Stimulated activated CD4-positive, alpha-beta T cell treated with anti-CD3 and anti-CD28 coated beads, Interleukin-4, amount 100 ng/mL, for 1 hour (primary cell): ENCODE measurements at places on chromosomes 1 and 21.
A peak's percentile ranks its signal among the peaks of the same experiment; 100 is the strongest.

DNA sequence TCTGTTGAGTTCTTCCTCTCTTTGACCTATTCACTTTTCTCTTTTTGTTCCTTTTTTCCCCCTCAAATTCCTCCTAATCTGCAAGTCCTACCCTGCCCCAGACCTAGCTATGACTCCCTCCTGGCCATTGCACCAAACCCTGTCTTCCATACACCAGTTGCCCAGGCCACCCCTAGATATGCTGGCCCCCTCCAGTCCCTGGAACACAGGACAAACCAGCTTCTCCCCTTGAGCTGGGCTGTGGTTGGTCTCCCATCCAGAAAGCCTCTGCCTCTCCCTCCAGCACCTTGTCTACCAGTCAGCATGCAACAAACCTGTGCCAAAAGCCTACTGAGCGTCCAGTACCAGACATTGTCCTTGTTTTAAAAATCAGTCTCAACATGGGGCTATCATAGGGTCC, 59.4 kb downstream of the ELK4 start:
- DNase-seq = no peak

- DNase-seq = no peak
Measured at GRCh38 chr1:62382658-62382955, 54.2 kb upstream of the USP1 start.

DNA sequence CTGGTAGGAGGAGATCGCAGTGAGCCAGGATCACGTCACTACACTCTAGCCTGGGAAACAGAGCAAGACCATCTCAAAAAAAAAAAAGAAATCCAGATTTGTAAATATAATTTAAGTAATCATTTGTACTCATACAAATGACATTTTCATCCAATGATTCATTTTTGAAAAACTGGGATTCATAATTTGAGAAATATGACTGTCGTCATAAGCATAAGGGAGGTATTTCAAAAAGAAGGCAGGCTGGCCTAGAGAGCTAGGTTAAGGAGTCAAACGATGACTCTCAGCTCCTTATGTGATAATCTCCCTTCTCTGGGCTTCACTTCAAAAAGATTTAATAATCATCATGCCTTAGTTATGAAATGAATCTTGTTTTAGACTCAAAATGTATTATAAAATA, 2.3 kb downstream of the GART start:
- no peak for DNase-seq

GRCh38 chr1:155320252-155320651, 442 bp upstream of the RUSC1 start:
- DNase-seq = no peak

DNA sequence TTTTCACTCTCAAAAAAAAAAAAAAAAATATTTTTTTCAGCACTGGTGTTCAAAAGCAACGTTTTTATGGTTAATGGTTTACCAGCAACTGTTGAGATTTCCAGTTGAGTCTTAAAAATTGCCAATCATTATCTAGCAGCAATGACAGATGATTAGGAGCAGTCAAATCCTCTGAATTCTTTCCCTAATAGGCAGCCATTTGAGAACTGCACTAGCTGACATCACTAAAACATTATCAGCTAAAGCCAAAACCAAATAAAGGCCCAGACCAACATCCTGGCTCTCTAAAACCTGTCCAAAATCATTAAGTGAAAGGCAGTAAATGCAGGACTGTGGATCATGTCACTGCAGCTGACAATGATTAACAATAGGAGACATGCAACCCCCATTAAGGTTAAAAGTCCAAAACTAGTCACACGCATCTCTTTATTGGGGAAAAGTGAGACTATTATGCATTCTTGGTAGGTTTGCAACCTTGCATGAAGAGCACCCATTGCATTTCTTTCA, 14.0 kb downstream of the SFPQ start:
- DNase-seq = no peak

DNA sequence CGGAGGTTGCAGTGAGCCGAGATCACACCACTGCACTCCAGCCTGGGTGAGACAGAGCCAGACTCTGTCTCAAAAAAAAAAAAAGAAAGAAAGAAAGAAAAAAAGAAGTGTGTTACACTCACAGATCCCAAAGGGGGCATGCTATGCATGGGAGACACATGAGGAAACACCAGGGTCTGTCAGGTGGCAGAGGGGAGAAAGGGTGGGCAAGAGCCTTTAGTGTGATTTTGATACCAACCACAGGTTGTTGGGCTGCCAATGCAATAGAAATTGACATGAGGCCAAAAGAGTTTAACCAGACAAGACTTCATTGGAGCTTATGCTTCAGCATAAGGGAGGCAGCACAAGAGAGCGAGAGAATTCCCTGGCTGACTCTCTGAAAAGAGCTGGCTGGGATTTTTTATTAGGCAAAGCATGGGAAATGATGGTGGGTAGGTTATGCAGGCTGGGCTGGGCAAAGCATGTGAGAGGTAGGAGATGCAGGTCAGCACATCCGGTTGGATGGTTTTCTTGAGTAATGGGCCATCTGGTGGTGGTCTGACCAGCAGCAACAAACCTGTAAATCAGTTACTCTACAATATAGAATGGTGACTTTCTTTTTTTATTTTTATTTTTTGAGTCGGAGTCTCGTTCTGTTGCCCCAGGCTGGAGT, 11.7 kb upstream of the EXTL1 start:
- DNase-seq = no peak

DNA sequence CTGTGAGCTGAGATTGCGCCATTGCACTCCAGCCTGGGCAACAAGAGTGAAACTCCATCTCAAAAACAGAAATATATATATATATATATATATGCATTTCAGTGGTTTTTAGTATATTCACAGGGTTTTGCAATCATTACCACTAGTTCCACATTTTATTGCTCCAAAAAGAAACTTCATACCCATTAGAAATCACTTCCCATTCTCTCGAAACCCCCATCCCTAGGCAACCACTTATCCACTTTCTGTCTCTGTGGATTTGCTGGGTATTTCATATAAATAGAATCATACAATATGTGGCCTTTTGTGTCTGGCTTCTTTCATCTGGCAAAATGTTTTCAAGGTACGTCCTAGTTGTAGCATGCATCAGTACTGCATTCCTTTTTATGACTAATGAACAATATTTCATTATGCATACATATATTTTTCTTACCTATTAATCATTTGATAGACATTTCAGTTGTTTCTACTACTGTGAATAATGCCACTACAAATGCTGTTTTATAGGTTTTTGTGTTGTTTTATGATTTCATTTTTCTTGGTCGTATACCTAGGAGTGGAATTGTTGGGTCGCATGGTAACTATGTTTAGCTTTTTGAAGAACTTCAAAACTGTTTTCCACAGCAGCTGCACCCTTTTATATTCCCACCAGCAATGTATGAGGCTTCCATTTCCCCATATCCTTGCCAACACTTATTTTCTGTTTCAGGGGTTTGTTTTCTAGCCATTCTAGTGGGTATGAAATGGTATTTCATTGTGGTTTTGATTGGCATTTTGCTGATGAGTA, 95.9 kb downstream of the PHTF1 start:
- DNase-seq = no peak

DNA sequence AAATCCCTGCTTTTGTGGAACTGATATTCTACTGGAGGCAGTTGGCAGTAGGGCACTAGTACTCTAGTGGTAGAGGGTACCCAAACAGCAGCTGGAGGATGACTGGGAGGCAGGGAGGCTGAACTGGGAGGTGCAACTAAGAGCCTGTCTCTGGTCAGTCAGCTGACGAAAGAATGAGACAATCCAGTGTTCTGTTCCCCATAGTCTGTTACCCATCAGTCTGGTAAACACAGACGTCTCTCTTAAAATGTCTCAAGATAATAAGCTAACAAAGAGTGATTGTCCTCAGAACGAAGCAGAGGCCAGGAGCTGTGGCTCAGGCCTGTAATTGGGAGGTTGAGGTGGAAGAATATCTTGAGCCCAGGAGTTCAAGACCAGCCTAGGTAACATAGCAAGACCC, 30.4 kb downstream of the TFAP2E start:
- no peak for DNase-seq

DNA sequence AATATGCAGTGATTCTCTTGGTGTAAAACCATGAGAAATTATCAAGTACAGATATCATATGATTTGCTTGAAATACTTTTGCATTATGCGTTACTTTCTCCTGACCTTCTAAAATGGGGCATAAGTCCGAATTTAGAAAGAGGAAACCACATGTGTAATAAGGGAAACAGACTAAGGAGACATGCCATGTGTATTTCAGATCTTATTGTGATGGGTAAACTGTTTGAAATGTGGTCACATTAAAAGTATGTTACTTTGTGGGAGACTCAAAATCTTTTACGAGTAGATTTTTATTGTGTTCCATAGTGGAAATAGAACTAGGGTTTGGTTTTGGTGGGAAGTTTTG, 173.0 kb downstream of the NFIA start:
- DNase-seq = no peak

DNA sequence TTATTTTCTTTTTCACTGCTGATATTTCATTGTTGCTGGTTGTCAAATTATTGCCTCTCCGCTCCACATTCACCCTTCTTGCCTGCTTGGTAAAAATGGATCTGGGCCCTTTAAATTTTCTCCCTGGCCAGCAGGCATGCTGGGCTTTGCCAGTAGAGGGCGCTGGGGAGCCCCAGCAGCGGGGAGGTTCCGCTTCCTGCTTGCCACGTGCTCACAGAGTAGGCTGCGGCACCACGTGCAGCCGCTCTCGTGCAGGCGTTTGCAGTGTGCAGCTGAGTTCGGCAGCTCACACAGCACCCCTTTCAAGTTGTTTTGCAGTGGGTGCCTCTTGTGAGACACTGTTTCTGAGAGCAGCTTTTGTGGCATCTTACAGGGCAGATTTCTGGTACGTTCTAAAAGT, at the start of gene ACTL8:
Gene ACTL8 (plus strand): TSS at position 214 of the 400 bp plus-strand sequence. CDS start 67,676 bp downstream, outside the sequence.
- DNase-seq = no peak

DNA sequence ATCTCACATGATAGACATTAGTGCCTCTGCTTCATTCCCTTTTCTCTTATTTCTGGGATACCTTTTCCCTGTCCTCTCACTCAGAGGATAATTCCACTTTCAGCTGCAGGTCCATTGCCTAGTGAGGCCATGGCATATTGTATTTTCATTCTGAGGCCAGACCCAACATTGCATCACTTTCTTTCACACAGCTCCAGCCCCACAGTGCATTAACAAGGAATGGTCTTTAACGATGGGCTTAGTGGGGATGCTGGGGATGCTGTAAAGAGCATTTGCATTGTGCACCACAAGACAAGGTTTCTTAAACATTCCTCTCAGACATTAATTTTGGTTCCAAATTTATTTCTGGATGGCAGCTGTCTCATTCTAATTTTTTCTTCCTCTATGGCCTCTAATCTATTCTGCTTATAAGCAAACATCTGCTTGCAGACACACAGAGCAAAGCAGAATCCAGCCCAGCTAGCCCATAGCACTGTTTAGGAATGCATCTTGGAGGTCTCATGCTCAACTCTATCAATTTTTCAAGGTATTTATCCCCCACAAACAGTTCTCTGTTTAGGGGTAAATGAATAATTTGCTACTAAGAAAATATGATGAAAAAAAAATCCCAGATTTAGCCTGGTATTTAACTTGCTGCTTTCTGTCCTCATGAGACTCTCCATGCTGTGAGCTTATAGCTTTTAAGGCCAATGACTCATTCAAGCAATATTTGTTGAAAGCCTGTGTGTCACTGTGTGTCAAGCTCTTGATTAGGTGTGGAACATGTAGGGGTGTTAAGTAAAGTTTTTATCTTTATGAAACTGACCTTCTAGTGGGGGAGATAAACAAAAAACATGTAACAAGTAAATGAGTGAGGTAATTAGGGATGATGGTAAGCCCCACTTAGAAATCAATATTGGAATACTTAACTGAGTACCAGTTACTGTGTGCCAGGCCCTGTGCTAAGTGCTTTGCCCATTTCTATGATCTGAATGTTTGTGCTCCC, 44.5 kb upstream of the CCDC190 start:
- DNase-seq = no peak

GRCh38 chr1:111133866-111134265, 6.0 kb downstream of the DRAM2 start:
- DNase-seq = no peak

DNA sequence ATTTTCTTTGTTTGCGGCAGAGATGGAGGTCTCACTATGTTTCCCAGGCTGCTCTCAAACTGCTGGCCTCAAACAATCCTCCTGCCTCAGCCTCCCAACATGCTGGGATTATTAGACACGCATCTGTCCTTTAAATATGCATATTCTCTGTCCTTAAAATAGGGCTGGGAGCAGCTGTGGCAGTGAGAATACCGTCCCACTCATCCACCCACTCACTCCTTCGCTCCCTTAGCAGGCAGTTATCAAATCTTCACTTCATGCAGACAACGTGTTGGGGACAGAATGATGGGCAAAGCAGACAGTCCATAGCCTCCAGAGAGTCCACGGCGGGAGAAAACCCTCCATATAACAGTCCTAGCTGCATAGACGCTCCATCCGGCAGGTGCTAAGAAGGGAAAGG, 179.4 kb downstream of the ZBTB18 start:
- no peak for DNase-seq

- no peak for DNase-seq
Measured at GRCh38 chr21:42093991-42094421, 22.9 kb downstream of the UMODL1 start.

DNA sequence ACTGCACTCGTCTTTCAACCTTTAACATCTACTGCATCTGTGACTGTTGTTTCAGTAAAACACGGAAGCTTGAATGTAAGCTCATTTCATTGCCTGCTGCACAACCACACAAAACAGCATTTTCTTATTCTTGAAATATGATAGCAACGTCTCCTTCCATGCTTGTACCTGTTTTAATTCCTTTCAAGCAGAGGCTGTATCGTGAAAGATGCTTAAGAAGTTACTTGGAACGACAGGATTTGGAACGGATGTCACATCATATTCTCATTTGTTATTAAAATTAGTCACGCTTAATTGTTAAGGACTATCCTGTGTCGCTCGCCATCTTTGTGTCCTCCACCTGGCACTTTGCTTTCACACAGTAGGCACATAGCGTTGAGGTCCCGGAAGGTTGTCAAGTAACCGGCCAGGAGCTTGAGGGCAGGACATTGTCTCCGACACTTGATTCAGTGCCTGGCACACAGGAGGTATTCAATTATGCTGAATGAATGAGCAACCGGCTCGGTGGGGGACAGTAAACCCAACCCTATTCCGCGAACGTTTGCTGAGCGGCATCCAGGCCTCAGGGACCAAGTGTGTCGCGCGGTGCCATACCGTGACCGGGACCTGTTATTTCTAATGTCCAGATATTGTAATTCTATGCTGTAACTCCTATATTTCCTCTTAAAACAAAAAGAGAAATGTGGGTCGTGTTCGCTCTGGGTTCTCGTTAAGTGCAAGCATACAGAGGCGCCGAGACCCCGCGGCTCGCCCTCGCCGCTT, 499 bp upstream of the SH3GLB1 start:
- no peak for DNase-seq

GRCh38 chr1:160078512-160079195, 2.7 kb upstream of the KCNJ9 start:
- DNase-seq = peak; percentile 60

GRCh38 chr1:156198831-156199349, 5.0 kb downstream of the SLC25A44 start:
- no peak for DNase-seq

DNA sequence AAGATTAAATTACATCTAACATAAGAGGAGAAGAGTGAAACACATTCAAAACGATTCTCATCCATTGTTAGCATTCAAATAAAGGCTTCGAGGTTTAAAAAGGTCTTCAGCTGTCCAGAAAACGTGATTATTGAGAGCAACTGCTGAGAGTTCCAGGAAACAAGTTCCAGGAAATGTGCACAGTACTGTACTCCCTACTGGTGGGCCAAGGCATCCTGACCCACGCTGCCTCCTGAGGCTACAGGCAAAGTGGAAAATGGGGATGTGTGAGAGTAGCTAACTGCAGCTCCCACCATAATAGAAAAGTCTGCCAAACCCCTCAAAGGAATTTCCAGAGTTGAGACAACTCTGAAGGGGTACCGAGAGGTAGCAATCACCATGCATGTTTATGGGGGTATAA, 2.0 kb downstream of the VAV3 start:
- DNase-seq = no peak
